Right ventricle myocardium superior (tissue), 1 donor: ENCODE measurements at places on chromosomes 4 and X. TPM values are rescaled to one million over a fixed set of nuclear protein-coding genes. Genes with fewer than 3 reads are reported as not detected.

DNA sequence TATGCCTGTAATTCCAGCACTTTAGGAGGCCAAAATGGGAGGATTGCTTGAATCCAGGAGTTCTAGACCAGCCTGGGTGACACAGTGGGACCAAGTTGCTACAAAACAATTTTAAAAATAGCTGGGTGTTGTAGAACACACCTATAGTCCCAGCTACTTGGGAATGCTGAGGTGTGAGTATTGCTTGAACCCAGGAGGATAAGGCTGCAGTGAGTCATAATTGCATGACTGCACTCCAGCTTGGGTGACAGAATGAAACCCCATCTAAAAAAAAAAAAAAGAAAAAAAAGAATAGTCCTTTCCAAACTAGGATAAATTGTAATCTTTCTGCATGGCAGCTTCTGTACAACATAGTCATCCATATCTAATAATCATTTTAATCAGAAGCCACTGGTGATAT is 270.1 kb upstream of the INTU start:
- no peak for DNase-seq

TBCK gene
- 17.0 TPM for total RNA-seq

CC2D2A gene
- 6.7 TPM for total RNA-seq

DNA sequence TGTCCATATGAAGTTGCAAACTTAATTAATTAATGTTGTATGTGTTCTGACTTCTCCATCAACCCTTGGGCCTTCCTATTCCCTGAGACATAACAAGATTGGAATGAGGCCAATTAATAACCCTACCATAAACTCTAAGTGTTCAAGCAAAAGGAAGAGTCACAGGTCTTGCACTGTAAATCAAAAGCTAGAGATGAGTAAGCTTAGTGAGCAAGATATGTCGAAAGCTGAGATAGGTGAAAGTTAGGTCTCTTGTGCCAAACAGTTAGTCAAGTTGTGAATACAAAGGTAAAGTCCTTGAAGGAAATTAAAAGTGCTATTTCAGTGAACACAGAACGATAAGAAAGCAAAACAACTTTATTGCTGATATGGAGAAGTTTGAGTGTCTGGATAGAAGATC is 58.2 kb upstream of the GPRIN3 start:
- no peak for DNase-seq

DNA sequence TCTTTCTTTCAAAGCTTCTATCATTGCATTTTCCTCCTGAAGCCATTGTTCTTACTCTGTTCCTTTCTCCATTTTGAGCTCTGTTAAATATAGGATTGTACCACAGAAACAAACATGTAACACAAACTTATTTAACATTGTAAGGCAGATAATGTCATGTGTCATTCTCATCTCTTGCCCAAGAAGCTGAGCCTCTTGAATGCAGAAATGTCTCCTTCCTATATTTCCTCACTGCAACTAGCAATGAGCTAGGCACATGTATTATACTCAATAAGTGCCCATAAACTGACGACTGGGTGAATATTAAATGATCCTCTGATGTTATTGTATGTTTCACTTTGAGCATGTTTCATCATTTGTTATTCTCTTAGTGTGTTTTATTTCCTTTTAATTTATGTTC is 56.7 kb upstream of the SLC7A11 start:
- no peak for DNase-seq

DNA sequence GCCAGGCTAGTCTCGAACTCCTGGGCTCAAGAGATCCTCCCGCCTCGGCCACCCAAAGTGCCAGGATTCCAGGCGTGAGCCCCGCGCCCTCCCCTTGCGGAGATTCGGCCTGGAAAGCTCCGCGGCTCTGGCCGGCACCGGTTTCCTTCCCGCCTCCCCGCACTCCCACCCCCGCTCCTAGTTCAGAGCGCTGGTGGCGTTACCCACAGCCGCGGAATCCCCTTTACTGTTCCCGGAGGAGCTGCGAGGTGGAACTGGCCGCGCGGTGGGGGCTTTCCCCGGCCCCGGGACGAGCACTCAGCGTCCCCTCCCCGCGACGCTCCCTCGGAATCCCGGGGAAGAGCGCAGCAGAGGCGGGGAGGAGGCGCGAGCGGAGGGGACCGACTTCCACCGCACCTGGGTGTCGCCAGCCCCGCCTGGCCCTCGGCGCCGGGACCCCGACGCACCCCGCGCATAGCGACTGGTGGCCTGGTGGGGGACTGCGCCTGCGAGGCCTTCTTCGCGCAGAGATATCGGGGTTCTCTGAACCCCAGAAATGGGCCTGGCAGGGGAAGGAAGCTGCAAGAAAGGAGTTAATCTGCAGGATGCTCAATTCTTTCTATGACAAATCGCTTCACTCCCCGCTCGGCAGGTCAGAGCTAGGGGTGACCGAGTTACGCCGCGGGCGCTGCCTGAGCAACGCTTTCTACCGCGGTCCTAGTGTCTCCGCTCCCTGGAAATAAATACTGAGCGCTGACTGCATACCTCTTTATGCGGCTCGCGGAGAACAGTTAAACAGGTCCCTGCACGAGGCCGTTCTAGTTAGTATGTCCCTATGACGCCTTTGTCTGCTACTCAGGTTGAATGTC is 14.6 kb upstream of the SLC25A4 start:
- peak; percentile 48 for DNase-seq

DNA sequence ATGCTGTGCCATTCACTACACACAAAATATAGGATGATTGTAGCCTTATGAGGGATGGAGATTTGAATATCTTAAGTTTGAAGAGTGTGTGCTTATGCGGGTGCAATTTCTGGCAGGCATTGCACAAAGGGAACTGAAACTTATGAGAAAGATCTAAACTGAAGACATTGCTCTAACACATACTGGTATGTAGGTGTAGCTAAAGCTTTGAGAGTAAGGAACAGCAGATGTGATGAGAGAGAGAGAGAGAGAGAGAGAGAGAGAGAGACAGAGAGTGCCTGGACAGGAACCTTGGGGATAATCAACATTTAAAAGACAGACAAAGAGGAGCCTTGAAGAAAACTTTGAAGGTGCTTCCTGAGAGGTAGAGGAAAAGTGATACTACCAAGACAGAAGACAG is 379.7 kb downstream of the SPRY1 start:
- DNase-seq = no peak

DNA sequence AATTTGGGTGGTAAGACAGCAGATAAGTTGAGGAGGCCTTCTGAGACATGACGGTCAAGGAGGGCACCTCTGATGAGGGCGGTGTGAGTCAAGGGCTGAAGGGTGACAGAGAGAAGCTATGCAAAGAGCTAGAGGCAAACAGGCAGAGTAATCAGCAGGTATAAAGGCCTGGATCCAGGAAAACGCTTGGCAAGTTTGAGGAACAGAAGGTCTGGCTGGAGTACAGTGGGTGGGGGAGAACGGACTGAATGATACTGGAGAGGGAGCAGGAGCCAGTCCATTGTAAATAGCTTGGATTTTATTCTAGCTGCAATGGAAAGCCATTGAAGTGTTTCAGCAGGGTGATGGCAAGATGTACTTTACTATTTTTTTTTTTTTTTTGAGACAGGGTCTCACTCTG is 39.3 kb downstream of the RAB33B start:
- no peak for DNase-seq

HPGD gene
- total RNA-seq = 1.3 TPM

ELF4 gene
- total RNA-seq = 2.0 TPM

RBM47 gene
- total RNA-seq = 2.4 TPM

- DNase-seq = no peak
Measured at GRCh38 chr4:185535612-185536410, 504 bp upstream of the PDLIM3 start.

SSX3 gene
- total RNA-seq = not detected

ODAM gene
- total RNA-seq = not detected

- no peak for DNase-seq
Measured at GRCh38 chr4:115293093-115293462, 179.7 kb upstream of the NDST4 start.

FAM47A gene
- not detected for total RNA-seq

PRR32 gene
- 0.30 TPM for total RNA-seq

- no peak for DNase-seq
Measured at GRCh38 chr4:40178672-40179071, 18.2 kb upstream of the RHOH start.

DNA sequence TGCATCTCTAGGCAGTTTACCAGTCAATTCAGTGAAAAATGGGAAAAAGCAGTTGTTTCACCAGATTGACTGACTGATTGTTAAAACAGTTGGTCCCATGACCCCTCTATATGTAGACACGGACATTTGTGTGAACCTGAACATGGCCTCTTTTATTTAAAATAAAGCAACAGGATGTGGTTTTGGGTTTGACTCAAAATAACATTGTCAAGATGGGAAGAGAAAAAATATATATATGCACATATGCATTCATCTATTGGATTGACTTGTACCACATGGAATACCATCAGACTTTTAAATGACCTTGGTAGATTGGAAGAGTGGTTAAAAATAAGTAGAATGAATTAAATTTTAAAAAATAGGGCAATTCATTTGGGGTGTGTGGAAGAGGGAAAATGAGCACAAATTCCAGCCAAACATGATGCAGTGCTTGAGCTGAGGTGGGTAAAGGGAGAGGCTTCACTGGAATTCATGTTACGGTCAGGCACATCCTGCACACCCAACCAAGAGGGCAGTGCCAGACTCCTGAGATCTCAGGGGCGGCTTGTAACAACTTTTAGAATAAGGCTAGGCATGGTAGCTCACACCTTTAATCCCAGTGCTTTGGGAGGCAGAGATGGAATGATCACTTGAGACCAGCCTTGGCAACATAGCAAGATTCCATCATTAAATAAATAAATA is 560.7 kb upstream of the TENM3 start:
- DNase-seq = no peak

DNA sequence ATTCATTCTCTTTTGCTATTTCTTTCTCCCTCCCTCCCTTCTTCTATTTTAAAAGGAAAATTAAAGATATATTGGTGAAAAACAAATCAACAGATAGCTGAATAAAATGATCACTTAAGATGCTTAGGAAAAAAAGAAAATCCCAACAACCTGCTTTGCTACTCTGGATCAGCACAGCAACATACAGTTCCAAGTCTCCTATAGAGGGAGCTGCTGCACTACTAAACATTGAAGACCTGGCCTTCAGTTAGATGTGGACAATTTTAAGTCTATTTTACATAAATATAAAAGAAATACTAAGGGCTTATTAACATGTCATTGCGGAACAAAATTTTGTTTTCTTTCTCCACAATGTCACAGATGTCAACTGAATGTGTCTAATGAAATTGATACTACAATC is 226.4 kb downstream of the MAGEB5 start:
- DNase-seq = no peak

- DNase-seq = no peak
Measured at GRCh38 chrX:19585332-19586082, 70.2 kb upstream of the MAP3K15 start.

GRCh38 chr4:86615501-86615900 is 21.4 kb downstream of the PTPN13 start:
- no peak for DNase-seq

GRCh38 chrX:72478351-72478750 is 94.3 kb downstream of the HDAC8 start:
- no peak for DNase-seq

- no peak for DNase-seq
Measured at GRCh38 chr4:168565130-168565529, 68.3 kb downstream of the PALLD start.

F9 gene
- total RNA-seq = not detected

DNA sequence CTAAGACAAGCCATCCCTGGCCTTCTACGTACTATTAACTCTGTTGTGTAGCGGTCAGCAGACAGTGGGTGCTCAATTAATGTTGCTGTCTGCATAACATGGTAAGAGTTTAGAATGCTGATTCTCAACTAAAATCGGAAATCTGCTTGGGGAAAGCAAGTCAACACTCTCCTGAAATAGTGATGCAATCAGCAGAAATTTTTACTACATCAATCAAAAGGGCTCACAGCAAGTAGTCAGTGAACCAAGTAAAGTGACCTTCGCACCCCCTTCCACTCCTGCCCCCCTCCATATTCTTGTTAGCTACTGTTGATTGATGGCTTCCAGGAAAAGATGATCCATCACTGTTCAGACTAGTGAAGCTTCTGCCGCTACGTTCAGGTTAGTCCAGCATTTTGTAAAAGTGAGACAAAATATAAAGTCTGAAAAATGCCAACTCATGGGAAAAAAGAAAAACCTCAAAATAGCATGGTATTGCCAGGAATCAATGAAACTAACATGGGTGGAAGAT is 247.9 kb downstream of the HNRNPD start:
- DNase-seq = no peak

DNA sequence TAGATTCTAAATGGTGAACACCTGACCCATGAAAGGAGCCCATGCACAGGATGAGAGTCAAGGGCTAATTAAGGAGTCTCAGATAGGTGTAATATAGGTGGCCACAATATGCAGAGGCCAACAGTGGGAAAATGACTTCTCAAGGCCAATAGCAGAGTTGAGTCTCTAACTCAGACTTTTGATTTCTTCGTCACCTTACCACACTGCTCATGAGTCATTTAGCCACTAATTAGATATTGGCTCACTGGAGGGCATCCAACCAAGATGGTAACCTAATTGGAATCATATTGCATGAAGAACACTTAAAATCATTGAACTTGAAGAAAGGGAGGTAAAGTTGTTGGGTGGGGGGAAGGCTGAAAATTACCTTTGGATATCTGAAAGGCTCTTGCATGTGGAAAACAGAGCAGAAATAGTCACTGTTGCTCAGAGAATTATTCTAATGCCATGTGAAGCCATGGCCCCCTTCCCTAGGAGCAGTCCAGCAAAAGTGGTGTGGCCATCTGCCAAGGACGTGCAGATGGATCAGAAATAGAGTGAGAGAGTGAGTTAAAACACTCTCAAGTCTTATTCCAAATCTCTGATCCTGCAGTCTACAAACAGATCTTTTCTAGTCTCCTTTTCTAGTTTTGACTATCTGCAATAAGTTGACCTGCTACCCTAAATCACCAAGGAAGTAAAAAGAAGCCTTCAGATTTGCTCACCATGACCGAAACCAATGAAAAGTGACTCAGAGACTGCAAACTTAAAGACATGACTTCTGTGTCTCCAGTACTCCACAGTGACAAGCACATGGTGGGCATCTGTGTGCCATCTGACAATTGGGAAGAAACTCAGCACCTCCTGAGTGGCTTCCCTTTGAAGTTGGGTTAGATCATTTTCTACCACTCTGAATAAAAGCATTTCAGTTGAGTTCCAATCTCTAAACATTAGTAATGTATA is 93.9 kb upstream of the C1QTNF7 start:
- DNase-seq = no peak

GRCh38 chr4:102247041-102247440 is 98.2 kb downstream of the SLC39A8 start:
- no peak for DNase-seq

KLKB1 gene
- total RNA-seq = 1.2 TPM

- peak; percentile 33 for DNase-seq
Measured at GRCh38 chrX:344371-344901, 25.8 kb upstream of the GTPBP6 start.

DNA sequence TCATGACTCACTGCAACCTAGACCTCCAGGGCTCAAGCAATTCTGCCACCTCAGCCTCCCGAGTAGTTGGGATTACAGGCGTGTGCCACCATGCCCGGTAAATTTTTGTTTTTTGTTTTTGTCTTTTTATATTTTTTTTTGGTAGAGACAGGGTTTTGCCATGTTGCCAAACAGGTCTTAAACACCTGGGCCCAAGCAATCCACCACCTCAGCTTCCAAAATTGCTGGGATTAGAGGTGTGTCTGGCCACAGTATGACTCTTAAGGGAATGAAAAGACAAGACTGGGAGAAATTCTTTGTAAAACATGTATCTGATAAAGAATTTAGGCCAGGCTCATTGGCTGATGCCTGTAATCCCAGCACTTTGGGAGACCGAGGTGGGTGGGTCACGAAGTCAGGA is 29.2 kb upstream of the PDGFRA start:
- no peak for DNase-seq

GRCh38 chrX:47958761-47959342 is 44.9 kb downstream of the ZNF182 start:
- no peak for DNase-seq

- no peak for DNase-seq
Measured at GRCh38 chrX:12956704-12957534, 18.0 kb upstream of the TMSB4X start.
